Fibroblast of gingiva (primary cell): ENCODE measurements at places on chromosomes 12 and 14.
A peak's percentile ranks its signal among the peaks of the same experiment; 100 is the strongest.

GRCh38 chr14:101956179-101956885 is 8.0 kb upstream of the DYNC1H1 start:
- DNase-seq, result no peak

DNA sequence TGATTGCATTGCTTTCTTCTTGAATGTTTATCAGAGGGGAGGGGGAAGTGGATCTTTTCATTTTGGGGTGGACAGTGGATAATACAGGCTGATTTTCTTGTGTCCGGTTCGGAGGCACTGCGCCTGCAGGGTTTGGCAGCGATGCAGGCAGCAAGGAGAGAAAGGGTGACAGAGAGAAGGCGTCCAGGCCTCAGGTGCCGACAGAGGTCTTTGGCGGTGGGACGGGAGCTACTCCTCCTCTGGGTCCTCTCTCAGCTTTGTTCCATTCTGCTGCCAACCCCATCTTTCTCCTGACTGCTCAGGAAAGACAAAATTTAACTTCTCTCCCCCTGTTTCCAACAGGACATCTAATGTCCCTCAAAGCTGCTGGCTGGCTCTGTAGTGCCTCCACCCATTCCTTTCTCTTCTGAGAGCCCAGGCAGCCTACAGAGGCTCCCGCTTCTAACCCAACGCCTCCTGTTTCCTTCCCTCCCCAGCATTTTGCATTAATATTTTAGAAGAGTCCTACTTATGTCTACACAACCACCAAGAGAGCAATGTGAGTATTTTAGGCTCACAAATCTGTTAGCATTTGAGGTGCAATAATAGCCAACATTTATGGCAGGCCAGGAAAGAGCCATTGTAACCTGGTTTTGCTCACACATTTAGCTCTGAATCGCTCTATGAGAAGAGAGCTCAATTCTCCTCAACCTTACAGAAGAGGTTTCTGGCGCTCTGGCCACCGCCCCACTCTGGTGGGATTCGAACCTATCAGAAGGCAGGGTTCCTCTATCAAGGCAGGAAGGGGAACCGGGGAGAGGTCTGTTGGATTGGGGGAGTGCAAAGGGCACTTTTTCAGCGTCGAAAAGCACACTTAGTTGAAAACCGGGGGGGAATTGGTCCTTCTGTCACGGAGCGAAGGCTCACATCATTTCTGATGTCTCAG is 7.1 kb upstream of the TBX5 start:
- no peak for DNase-seq

DNA sequence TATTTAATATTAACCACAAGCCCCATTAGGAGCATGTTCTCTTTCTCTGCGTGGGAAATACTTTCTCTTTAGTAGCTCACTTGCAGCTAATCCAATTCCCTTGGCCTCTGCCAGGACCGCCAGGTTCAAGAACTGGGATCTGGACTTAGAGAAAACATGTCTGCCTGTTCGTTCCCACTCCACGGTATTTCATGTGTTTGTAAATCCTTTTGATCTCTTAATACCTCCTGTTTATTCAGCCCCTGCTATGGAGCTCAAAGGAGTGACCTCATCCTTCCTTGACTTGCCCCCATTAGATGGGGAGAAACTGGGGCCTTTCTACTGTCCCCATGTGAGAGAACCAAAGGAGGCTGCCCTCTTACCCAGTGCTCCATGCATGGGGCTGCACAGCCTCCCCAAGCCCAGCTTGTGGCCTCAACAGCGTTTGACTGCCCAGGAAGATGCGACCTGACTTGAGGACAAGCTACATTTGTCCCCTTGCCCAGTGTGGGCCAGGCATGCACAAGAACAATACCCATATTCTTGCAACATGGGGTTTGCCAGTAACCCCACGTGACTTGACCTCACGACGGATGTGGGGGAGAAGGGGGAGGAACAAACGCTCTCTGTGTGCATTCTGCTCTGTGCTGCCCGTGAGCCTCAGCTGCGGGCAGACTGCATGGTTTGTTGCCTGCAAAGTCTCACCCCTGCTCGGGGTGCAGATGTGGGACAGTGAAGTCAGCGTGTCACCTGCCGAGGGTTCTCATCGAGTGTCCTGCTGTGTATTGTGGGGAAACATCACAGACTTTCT is 30.3 kb downstream of the CD9 start:
- peak; percentile 90 for DNase-seq

- DNase-seq, result no peak
Measured at GRCh38 chr14:101197595-101198397, 294.3 kb upstream of the RTL1 start.

GRCh38 chr14:88233915-88234314 is 89.2 kb downstream of the KCNK10 start:
- DNase-seq, result no peak

GRCh38 chr12:89414851-89415250 is 62.5 kb upstream of the DUSP6 start:
- peak; percentile 77 for DNase-seq

DNA sequence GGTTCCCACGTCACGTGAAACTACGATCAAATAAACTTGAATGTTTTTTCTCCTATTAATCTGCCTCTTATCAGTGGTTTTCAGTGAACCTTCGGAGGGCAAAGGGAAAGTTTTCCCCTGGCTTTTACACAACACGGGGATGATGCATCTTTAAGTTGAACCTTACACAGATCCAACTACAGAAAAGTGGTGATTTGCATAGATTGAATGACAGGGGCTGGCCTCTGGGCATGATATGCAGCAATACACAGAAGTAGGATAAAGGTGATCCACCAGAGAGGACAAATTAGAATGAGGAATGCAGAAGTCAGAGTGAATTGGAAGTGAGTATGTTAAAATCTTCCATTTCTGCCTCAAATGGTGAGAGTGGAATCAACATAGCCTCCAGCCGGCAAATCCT is 11.6 kb downstream of the GSG1 start:
- DNase-seq, result no peak

GRCh38 chr14:65446159-65446558 is 33.6 kb downstream of the FUT8 start:
- peak; percentile 73 for DNase-seq

DNA sequence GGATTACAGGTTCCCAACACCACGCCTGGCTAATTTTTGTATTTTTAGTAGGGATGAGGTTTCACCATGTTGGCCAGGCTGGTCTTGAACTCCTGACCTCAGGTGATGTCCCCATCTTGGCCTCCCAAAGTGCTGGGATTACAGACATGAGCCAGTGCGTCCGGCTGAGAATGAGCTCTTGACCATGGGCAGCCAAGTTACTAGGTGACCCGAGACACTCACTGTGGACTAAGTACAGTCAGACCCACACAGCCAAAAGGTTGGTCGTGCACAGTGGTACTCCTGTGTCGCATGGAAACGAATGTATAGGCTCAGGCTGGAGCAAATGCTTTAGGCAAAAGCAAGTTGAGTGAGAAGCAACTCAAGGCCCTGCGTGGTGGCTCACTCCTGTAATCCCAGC is 21.0 kb downstream of the DLK1 start:
- DNase-seq, result no peak

- DNase-seq, result no peak
Measured at GRCh38 chr14:76146976-76147375, 4.7 kb upstream of the GPATCH2L start.

DNA sequence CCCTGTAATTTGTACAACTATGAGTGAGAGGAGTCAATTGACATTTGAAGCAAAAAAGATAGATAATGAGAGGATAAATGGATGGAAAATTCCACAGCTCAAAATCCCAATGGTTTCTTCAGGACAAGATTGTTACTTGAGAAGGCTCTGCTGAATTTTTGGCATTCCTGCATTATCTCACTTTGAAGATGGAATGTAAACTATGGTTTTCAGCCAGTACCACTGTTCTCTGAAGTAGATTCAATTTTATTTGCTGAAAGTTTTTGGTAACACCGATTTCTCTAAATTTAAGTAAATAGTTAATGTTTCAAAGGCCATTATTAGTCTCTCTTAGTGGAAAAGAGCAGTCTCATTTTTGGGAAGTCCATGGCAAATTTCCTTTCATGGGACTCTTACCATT is 121.9 kb upstream of the SLC38A2 start:
- DNase-seq, result peak; percentile 67

DNA sequence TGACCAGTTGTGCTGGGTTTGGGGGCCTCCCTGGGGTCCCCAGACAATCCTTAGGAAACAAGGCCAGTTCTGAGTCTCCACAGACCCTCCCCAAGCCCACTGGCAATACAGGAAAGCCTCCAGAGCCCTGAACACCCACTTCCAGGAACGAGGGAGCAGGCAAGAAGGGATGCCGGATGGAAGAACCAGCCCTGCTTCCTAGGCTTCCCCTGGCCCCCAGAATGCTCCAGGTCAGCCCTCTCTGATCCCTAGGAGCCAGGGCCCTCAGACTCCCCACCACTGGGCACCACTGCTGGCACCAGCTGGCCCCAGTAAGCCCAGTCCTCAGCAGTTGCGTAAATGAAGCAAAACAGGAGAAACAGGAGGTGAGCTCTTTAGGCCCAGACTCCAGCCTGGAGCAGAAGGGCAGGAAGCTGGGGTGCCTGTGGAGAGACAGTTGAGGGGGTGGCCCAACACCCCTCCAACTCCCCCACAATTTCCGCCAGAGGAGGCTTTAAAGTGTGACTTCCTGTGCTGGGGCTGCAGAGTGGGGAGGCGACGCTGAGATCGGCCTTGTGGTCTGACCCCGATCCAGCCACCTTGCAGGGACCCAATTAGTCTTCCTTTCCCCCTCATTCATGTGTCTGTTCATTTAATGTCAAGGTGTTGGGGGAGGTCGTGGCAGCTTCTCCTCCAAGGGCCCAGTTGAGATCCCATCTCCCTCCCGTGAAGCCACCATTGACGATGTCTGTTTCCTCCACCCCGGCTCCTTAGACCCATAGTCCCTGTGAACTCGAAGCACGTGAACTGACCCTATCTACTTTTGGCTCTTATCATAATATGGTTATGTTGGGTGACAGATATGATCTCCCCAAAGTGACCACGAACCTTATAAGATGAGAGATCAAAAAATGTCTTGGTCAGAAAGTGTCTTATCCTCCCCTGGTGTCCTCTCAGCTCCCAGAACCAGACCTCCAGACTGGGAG is 4.7 kb downstream of the TNFRSF1A start:
- DNase-seq, result no peak

- DNase-seq, result no peak
Measured at GRCh38 chr12:93167841-93168492, 209.8 kb upstream of the NUDT4 start.

- DNase-seq, result no peak
Measured at GRCh38 chr14:78425330-78425729, 255.2 kb downstream of the NRXN3 start.

- DNase-seq, result no peak
Measured at GRCh38 chr14:100739306-100739705, 12.6 kb downstream of the DLK1 start.

GRCh38 chr14:96574633-96575632 is 72.8 kb downstream of the PAPOLA start:
- peak; percentile 56 for DNase-seq

DNA sequence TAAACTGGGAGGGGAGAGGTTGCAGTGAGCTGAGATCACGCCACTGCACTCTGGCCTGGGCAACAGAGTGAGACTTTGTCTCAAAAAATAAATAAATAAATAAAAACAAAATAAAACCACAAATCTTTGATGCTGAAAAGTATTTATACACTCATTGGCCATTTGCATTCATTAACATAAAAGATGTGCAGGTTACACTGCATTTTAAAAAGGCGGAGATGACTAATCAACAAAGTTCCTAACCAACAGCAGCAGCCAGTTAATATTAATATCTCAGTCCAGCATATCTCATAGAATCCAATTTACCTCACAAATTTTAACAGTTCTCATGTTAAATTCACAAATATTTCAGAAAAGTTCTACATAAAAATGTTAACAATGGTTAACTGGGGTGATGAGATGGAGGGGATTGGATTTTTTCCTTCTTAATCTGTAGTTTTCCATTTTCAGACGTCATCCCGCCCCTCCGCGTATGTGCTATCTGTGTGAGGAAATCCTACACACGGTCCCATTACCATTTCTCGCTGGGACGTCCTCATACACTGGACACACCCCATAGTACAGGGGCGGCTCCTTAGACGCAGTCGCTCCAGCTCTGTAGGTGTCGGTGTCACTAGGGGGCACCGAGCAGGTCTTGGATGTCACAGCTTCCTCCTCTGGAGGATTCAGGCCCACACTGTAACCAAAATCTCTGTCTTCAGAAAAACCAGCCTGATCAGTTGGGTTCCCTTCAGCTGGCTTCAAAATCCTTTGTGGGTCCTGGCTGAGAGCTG is 7.3 kb downstream of the ANKLE2 start:
- DNase-seq, result no peak

DNA sequence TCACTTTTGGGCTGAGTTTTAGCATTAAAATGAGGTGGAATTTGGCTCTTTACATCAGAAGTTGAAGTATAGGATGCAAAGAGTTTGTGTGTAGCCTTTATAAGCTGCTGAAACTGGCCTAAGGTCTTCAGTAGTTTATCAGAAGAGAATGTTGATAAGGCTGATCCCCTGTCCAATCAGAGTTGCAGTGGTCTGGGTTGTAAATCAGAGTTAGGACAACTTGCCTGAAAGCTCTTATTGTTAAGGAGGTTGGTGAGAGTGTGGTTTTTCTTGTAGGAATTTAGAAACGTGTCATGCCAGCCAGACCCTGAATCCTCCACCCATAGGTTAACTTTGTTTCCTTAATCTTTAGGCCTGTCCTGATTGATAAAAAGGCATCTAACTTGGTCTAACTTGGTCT is 143.5 kb downstream of the ST8SIA1 start:
- DNase-seq, result no peak

DNA sequence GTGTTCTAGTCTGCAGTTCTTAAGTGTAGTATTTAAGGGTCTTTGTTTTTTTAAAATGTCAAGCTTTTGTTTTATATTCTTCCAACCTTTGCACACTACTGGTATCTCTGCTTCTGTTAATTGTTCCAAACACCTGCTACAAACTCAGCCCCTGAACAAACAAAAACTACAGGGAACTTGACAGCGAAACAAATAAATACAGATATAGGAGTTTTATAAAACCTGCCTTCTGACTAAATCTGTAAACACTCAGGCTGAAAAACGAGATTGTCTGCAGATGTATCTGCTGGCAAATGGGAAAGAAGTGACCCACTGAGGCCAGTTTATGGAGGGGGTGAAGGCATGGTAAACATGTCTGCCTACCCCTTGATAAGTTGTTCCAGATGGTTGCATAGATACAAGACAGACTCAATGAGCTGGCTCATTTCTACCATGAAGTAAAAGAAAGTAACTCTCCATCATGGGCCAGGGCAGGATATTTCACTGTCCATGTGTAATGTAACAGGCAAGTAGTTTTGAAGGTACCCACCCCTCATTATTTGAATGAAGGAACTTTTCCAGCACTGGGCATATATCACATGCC is 75.6 kb downstream of the LMO3 start:
- DNase-seq, result no peak

GRCh38 chr12:130549361-130549760 is 166.7 kb downstream of the RIMBP2 start:
- DNase-seq, result no peak
